Glutamatergic neuron (in vitro differentiated cells): ENCODE measurements at places on chromosomes 6 and 20.
A peak's percentile ranks its signal among the peaks of the same experiment; 100 is the strongest.

GRCh38 chr20:49595811-49596561 is 28.0 kb upstream of the PTGIS start:
- H3K27me3 ChIP-seq, result peaks cover 3% of the 10 kb centered on the region
- no peak overlapping the region for H3K27ac ChIP-seq
- no peak for DNase-seq
- H3K36me3 ChIP-seq, result no peaks in the 10 kb centered on the region
- H3K4me3 ChIP-seq, result no peak overlapping the region
- H3K4me1 ChIP-seq, result no peaks in the 10 kb centered on the region

GRCh38 chr6:87767478-87767877 is 65.4 kb upstream of the AKIRIN2 start:
- H3K27ac ChIP-seq, result no peak overlapping the region
- H3K4me1 ChIP-seq, result no peaks in the 10 kb centered on the region
- H3K4me3 ChIP-seq, result no peak overlapping the region
- no peaks in the 10 kb centered on the region for H3K36me3 ChIP-seq

DNA sequence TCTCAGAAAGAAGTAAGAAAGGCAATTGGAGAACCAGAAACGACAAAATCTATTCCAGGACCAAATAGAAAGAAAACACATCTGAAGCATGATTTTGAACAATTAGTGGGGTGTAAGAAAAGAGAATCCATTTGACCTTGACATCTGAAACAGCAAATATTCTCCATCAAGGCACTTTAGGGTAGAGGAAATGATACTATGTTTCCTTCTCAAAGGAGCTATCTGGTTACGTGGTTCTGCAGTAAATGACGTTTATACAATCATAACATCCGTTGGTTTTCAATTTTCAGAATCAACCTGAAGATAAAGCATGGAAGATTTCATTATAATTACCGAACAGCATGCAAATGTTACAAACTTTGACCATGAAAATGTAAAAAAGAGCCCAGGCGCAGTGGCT is 8.2 kb upstream of the SIGLEC1 start:
- no peak overlapping the region for H3K27ac ChIP-seq
- peaks cover 5% of the 10 kb centered on the region for H3K27me3 ChIP-seq
- H3K4me1 ChIP-seq, result peaks cover 3% of the 10 kb centered on the region
- H3K4me3 ChIP-seq, result no peak overlapping the region
- no peak for DNase-seq

- no peak overlapping the region for H3K27ac ChIP-seq
- H3K4me1 ChIP-seq, result peaks cover 12% of the 10 kb centered on the region
- H3K4me3 ChIP-seq, result no peak overlapping the region
- no peak for DNase-seq
- peaks cover 2% of the 10 kb centered on the region for H3K27me3 ChIP-seq
These were observed 59.2 kb downstream of the ANKRD6 start for GRCh38 chr6:89492025-89492640.

DNA sequence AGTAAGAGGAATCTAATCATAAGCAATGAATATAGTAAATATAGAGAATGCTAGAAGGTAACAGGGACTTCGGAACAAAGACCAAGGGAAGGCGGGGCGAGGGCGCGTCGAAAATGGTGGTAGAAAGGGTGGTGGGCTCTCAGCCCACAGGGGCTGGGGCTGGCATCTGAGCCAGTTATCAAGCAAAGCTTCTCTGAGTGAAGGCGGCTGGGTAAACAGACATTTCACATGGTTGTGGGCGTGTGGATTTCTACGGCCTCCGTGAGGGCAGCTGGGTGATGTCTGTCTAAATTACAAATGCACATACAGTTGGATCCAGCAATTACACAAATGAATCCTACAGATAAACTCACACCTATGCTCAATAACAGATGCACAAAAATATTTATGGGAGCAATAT is 56.6 kb downstream of the TOX2 start:
- peaks cover 3% of the 10 kb centered on the region for H3K4me1 ChIP-seq
- H3K27me3 ChIP-seq, result peaks cover 3% of the 10 kb centered on the region
- H3K4me3 ChIP-seq, result no peak overlapping the region
- DNase-seq, result no peak
- no peaks in the 10 kb centered on the region for H3K36me3 ChIP-seq

GRCh38 chr6:30703821-30704220 is 13.0 kb upstream of the NRM start:
- no peak overlapping the region for H3K27ac ChIP-seq
- H3K4me1 ChIP-seq, result no peaks in the 10 kb centered on the region
- DNase-seq, result no peak
- H3K27me3 ChIP-seq, result peaks cover 8% of the 10 kb centered on the region
- no peak overlapping the region for H3K4me3 ChIP-seq

- H3K27ac ChIP-seq, result no peak overlapping the region
- no peaks in the 10 kb centered on the region for H3K36me3 ChIP-seq
- no peaks in the 10 kb centered on the region for H3K4me1 ChIP-seq
- no peak overlapping the region for H3K4me3 ChIP-seq
- DNase-seq, result no peak
These were observed 114.6 kb downstream of the JPH2 start for GRCh38 chr20:44072384-44072783.

GRCh38 chr20:35849706-35850105 is 77.9 kb downstream of the PHF20 start:
- peaks cover 3% of the 10 kb centered on the region for H3K27me3 ChIP-seq
- peak overlapping the region; percentile 3 for H3K27ac ChIP-seq
- H3K4me1 ChIP-seq, result peaks cover 9% of the 10 kb centered on the region
- no peak for DNase-seq
- no peak overlapping the region for H3K4me3 ChIP-seq
- H3K36me3 ChIP-seq, result no peaks in the 10 kb centered on the region

GRCh38 chr6:11973238-11973637 is 38.9 kb upstream of the HIVEP1 start:
- no peak overlapping the region for H3K27ac ChIP-seq
- H3K36me3 ChIP-seq, result no peaks in the 10 kb centered on the region
- DNase-seq, result no peak
- no peaks in the 10 kb centered on the region for H3K27me3 ChIP-seq
- H3K4me3 ChIP-seq, result no peak overlapping the region
- no peaks in the 10 kb centered on the region for H3K4me1 ChIP-seq

- no peaks in the 10 kb centered on the region for H3K27me3 ChIP-seq
- H3K4me1 ChIP-seq, result peaks cover 26% of the 10 kb centered on the region
- DNase-seq, result no peak
These were observed 93.6 kb upstream of the CDYL start for GRCh38 chr6:4682431-4683097.

DNA sequence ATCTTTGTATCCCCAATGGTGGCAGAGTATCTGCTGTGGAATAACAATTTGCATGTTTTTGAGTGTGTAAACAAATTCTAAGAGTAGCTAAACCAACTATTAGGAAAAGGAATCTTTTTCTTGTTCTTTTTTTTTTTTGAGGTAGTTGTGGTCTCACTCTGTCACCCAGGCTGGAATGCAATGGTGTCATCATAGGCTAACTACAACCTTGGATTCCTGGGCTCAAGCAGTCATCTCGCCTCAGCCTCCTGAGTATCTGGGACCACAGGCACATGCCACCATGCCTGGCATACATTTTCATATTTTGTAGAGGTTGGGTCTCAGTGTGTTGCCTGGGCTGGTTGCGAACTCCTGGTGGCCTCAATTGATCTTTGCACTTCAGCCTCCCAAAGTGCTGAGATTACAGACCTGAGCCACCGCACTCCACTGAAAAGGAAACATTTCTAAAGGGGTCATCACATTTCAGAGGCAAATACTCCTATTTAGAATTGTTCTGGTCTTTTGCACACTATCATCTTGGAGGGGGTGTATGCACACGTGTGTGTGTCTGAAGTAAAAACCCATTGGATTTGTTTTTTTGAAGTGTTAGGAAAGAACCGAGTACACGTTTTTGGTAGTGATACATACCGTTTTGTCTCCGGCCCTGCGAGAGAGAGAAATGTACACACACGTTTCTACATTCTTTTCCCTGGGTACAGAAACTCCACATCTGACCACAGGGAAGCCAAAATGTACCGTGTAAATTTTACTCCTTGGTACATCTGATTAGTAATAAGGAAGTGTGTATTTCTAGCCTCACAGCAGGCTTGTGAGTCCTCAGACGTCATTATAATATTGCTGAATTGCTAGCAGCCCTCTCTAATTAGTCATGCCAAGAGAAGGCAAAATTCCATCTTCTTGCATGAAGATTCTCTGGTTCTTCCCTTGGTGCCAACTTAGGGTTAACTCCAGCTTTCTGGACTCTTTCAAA is 183.6 kb downstream of the JARID2 start:
- peaks cover 4% of the 10 kb centered on the region for H3K27me3 ChIP-seq
- no peaks in the 10 kb centered on the region for H3K36me3 ChIP-seq
- DNase-seq, result no peak
- H3K4me1 ChIP-seq, result peaks cover 69% of the 10 kb centered on the region

GRCh38 chr6:113388996-113389395 is 468.1 kb upstream of the MARCKS start:
- no peak for DNase-seq
- H3K36me3 ChIP-seq, result no peaks in the 10 kb centered on the region
- H3K4me1 ChIP-seq, result no peaks in the 10 kb centered on the region
- no peak overlapping the region for H3K4me3 ChIP-seq
- H3K27me3 ChIP-seq, result peaks cover 2% of the 10 kb centered on the region

- DNase-seq, result no peak
- no peak overlapping the region for H3K4me3 ChIP-seq
- H3K27ac ChIP-seq, result no peak overlapping the region
- H3K36me3 ChIP-seq, result no peaks in the 10 kb centered on the region
These were observed 59.8 kb upstream of the SIRPA start for GRCh38 chr20:1835186-1836035.

DNA sequence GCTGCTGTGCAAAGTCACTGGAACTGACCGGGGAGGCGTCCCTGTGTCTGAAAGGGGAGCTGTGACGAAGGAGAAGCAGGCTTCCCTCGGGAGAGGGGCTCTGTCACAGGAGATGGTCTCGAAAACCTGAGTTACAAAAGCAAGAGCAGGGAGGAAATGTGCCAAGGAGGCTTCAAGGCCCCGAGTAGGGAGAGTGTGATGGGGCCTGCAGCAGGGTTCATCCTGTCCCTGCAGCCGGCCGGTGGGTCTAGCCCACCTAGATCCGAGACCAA is 16.7 kb downstream of the DYNLT1 start:
- peaks cover 20% of the 10 kb centered on the region for H3K27me3 ChIP-seq
- H3K36me3 ChIP-seq, result peaks cover 9% of the 10 kb centered on the region
- peak overlapping the region; percentile 98 for H3K27ac ChIP-seq
- DNase-seq, result peak; percentile 58

GRCh38 chr20:23613676-23614075 is 8.0 kb upstream of the CST9 start:
- no peak for DNase-seq
- H3K27ac ChIP-seq, result no peak overlapping the region
- no peaks in the 10 kb centered on the region for H3K4me1 ChIP-seq

DNA sequence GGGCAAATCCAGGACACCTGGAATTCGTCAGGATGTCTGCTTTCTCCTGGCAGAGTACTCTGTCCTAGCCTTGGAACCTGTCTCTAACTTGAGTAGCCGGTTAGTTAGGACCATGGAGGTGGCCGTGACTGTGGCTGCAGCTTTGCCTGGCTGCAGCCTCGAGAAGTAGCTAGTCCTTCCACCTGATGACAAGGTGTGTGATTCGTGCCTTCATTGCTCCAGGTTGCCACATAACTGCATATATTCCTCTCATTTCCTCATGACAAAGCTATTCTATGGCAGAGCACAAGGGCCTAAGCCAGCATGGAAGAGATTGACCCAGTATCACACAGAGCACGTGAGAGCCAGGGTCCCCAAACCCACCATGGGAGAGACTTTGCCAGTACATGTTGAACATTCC is 39.8 kb upstream of the KIF25 start:
- no peak overlapping the region for H3K27ac ChIP-seq
- no peak for DNase-seq
- peaks cover 6% of the 10 kb centered on the region for H3K27me3 ChIP-seq
- no peaks in the 10 kb centered on the region for H3K36me3 ChIP-seq
- no peak overlapping the region for H3K4me3 ChIP-seq

DNA sequence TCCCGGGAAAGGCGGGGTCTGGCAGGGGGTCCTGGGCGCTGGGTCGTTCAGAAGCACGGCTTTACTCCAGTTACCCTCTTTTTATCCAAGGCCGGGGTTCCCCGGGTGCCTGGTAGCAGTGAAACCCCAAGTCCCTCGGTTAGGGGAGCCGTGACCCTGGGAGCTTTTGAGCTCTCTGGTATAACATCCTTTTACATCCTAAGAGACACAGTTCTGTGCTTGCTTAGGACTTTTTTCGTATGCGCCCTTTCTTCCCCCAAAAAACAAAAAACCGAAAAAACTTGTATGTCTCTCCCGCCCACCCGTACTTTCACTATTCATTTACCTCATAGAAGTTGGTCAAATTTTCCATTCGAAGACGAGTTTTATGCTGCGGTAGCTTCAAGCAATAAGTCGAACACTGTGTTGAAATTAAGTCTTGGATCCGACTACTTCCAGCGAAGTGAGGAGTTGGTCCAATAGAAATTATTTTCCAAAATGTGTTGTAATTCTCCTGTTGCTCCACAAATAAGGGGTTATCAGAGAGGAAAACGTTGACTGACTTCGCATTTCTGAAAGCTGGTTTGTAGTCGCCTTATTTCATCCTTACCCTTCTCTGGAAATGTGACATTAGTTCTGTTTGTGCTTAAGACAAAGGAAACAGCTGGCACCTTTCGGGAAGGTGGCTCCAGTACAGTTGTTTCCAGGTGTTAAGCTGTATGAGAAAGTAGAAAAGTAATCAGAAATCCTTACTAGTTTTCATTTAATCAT is 816 bp upstream of the MAN1A1 start:
- H3K27ac ChIP-seq, result peak overlapping the region; percentile 35
- peaks cover 3% of the 10 kb centered on the region for H3K27me3 ChIP-seq
- H3K36me3 ChIP-seq, result peaks cover 4% of the 10 kb centered on the region

DNA sequence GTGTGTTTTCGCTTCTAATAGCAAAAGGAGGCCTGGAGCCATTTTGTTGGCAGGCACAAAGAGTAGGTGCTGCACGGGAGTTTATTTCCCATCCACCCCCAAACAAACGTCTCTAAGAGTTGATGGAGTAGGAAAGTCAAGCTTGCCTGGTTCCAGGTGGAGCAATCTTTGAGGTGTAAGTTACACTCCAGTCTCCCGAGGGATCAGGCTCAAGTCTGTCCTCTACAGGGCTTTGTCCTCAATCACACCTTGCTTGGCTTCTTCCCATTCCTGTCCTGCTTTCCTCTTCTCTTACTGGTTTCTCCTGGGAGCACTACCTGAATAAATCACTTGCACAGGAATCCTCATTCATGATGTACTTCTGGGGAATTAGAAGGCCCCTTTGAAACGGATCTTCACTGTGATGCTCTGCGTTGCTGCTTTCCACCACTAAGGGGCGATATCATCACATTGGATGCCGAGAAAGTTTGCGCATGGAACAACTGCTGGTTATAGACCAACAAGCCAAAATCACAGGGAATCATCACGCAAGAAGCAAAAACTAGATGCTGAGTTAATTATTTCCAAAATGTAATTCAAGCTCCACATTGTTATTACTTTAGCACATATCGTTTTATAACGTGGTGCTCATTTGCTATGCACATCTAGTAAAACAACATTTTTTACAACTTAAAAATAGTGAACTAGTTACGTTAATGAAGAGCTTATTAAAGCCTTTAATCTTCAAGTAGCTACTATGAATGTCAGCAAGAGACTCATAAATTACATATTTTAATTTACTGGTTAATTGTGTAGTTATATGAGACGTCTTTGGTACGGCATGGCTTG is 156.8 kb downstream of the DNAH8 start:
- no peaks in the 10 kb centered on the region for H3K36me3 ChIP-seq
- no peak overlapping the region for H3K27ac ChIP-seq
- H3K4me3 ChIP-seq, result no peak overlapping the region
